LNCaP clone FGC (cell line): ENCODE measurements at places on chromosomes 3 and 15.

DNA sequence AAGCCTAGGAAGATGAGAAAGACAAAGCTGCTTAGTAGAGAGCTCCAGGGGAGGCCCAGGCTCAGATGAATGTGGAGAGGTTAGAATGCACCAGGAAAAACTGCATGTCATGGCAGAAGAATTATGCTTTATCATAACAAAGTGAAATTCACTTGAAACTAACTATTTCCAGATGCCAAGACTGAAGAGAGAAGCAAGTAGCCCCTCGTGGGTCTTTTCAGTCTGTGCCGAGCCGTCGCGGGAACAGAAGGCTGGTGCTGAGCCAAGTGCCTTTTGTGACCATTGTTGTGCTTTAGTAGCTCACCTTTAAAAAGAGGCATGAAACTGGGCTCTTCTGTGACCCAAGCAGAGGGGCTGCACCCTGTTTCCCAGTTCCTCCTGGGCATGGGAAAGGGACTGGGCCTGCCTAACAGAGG is 73.2 kb downstream of the CHDH start:
- no peak for DNase-seq

DNA sequence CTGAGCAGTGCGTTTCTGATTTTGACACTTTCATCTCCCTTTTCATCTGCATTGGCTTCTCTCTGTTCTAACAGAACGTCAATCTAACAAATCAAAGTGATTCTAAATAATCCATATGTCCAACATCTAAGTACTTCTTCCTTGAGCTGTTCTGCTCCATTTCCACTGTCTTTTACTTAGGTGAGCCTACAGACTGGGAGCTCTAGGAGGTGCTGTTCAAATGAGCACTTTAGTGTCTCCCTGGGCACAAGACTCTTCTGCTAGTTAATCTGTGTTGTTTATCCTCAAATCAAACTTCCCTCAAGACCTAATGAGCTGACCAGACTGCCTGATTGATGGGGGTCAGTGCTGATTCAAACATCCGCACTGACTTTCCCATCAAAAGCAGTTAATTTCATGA is 408.1 kb downstream of the WDR72 start:
- DNase-seq: no peak

DNA sequence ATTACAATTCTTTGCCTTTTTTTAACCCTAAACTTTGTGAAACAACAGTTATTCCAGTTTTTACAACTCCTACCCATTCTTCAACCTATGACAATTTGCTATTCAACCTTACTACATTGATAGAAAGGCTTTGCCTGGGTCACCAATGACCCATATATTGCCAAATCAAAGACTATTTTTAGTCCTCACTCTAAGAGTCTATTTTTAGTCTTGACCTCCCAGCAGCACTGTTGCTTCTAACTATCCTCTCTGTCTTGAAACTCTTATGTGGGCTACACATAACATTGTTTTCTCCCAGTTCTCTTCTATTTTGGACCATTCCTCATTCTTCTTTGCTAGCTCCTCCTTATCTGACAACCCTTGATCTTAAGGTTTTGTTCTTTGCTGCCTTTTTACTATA is 71.4 kb downstream of the C3orf80 start:
- no peak for DNase-seq

DNA sequence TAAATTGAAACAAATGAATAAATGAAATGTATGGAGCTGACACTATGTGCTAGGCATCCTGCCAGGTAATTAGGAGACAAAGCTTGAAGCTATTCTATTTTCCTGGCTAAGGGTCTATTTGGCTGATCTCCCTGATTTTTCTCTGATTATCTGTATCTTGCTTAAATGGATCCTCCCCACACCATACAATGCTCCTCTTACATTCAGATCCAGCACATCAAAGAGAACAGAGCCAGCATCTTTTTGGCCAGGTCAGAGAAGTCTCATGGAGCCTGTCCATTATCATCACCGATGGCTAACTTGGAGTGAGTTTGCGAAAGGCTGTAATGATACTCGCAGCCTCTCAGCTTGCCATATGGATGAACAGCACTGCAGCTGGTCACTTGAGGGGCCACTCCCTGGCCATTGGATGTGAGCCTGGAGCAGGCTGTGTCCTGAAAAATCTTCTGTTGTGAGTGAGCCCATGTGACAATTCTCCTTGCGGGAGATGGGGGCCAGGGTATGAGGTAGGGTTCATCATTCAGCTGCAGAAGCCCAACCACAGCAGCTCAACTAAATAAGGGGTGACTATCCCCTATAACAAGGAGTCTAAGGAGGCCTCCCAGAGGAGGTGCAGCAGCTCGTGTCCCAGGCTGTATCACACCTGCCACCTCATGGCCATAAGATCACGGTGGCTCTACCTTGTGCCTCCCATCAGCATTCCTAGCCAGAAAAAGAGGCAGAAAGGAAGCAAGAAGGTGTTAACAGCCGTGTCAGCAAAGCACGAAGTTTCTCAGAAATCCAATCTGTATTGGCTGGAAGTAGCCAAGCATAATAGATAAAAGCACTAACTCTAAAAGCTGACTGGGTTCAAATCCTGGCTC is 69.3 kb upstream of the ST8SIA2 start:
- DNase-seq: no peak
